ENCODE measurements at places on chromosomes 1 and 21. TPM values are rescaled to one million over a fixed set of nuclear protein-coding genes. Genes with fewer than 3 reads are reported as not detected.

DNA sequence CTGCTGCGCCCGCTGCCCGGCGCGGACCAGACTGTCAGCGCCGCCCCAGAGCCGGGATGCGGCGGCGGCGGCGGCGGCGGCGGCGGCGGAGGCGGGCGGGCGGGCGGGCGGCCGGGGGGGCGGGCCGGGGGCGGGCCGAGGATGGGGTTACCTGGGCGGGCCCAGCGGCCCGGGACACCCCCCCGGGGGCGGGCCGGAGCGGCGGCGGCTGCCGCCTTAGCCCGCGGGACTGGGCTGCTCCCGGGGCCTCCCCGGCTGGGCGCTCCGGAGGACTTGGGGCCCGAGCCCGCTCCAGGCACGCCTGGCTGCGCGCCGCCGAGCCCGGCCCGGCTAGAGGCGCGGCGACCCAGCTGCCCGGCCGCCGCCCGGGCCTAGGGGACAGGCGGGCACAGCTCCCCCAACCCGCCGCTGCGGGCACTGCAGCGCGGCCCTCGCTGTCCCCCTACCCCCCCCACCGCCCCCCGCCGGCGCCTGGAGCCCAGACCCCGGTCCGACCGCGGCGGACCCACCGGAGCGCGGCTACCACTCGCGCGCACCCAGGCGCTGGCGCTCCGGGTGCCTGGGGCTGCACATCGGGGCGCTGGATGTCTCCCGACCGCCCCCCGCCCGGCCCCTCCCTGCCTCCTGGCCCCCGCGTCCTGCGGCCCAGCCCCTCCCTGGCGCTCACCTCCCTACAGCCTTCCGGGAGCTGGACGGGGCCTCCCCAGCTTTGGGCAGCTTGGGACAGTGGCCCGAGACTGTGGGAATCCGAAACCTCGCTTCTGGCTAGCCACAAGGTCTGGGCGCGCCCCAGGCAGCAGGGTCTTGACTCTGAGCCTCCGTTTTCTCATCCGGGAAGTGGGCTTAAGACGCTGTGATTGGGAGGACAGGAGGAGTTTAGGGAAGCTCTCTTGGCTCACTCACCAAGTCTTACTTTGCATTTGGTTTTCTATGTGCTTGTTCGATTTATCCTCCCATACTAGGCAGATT lies at the start of gene WNT4:
WNT4 (minus strand) TSS at position 33 of the 969 bp plus-strand sequence. CDS start 175 bp downstream, outside the sequence.
- peak; percentile 74 for DNase-seq

DNA sequence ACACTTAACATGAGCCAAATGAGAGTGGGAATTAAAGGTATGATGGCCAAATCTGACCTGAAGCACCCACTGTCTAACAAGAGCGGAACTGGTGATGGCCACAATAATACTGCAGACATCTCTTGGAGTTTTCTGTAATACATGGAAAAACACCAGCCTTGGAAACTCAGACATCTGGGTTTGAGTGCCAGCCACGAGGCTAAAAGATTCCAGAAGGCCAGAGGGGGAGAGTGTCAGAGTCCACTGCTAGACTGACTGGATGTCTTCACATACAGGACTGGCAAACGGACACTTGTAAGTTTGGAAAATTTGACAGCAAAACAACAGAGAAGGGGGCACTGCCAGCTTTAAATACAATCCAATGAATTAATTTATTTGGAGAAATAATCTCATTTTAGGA lies 175.1 kb downstream of the ADSS2 start:
- no peak for DNase-seq

CELA3A gene
- not detected for polyA plus RNA-seq

GRCh38 chr1:221725735-221726672 lies 15.9 kb downstream of the DUSP10 start:
- DNase-seq: no peak

RHEX gene
- polyA plus RNA-seq: not detected

- DNase-seq: peak; percentile 80
Measured at GRCh38 chr1:201888282-201889089, at the start of gene SHISA4. Gene SHISA4 (plus strand): TSS chr1:201888898. CDS start chr1:201888995, 97 bp downstream.

DNA sequence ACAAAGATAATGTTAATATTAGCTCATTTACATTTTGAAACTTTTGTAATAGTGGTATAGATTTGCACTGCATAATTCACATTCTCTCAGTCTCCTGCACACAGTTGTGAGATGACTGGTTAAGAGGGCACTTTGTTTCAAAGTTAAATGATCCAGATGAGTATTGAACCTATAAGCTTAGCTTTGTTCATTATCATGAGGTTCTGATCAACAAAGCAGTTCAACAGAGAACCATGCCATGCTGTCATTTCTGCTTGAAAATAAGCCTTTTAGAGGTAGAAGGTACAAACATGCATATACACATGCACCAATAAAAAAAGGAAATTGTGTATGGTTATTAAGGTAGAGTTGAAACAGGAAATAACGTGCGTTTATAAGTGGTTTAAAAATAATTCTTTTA lies 4.8 kb downstream of the RAP1A start:
- no peak for DNase-seq

SEMA4A gene
- polyA plus RNA-seq: 6.6 TPM

RHCE gene
- polyA plus RNA-seq: 2.3 TPM

GRCh38 chr1:107649023-107649422 lies 316.0 kb downstream of the VAV3 start:
- no peak for DNase-seq

DNA sequence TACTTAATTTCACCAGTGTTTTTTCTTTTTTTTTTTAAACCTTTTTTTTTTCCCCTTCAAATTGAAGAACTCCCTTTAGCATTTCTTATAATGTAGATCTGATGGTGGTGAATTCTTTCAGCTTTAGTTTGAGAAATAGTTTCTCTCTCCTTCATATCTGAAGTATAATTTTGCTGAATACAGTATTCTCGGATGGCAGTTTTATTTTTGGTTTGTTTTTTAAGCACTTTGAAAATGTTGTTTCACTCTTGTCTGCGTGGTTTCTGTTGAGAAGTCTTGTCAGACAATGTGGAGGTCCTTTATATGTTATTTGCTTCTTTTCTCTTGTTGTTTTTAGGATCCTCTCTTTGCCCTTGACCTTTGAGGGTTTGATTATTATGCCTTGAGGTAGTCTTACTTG lies 135.1 kb downstream of the RPS6KC1 start:
- DNase-seq: no peak

GRCh38 chr1:7319196-7319595 lies 451.9 kb upstream of the VAMP3 start:
- no peak for DNase-seq

- no peak for DNase-seq
Measured at GRCh38 chr1:67138813-67139499, 4.2 kb upstream of the C1orf141 start.

- no peak for DNase-seq
Measured at GRCh38 chr1:208154679-208155642, 89.2 kb downstream of the PLXNA2 start.

DNA sequence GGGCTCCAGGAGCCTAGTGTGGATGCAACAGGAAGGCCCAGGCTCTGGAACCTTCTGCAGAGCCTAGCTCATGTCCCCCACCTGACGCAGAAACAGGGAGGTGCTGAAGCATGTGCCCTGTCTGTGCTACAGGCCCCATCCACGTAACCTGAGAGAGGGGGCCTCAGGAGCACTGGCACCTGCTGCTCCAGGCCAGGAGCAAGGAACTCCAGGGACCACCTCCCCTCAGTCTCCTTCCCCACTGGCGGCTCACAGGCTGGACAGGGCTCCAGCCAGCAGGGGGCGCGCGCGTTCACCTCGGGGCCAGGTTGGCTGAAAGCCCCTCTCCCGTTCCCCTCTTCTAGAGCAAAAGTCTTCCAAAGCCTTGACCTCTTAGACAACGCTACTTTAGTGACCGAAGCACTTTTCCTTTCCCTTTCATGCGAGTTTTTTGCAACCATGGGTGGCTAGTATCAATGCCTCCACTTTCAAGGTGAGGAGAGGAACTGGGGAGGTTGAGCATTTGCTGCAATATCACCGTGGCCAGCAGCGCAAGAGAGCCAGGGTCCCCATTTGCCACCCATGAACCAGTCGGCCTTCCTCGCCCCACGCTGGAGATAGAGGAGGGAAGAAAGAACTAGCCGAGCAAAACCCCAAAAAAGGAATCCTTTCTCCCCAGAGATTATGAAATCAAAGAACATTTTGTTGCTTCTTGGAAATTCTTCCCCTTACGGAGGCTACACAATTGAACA lies 52.4 kb upstream of the GPR157 start:
- DNase-seq: peak; percentile 55

- no peak for DNase-seq
Measured at GRCh38 chr1:193592317-193592716, 405.9 kb upstream of the B3GALT2 start.

GRCh38 chr1:206445911-206446356 lies 24.3 kb upstream of the IKBKE start:
- peak; percentile 79 for DNase-seq

DNA sequence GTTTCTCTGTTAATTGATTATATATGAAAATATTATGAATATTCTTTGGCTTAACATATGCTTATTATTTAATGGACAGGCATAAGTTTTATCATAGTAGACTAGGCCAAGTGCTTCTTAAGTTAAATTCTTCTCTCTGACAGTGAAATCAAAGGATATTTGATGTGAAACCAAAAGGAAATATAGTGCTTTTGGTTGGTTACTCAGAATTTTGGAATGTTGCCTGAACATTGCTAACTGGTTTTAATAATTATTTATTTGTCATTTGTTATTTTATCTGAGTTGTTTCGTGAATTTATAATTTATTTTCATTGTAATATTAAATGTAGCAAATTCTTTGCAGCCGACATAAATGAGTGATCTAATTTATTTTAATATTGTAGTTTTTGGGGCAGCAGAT lies 18.3 kb downstream of the HOOK1 start:
- no peak for DNase-seq

GRCh38 chr1:13228343-13228781 lies 2.4 kb upstream of the PRAMEF18 start:
- no peak for DNase-seq

GRCh38 chr1:178101654-178102053 lies 7.8 kb downstream of the RASAL2 start:
- DNase-seq: no peak

DNA sequence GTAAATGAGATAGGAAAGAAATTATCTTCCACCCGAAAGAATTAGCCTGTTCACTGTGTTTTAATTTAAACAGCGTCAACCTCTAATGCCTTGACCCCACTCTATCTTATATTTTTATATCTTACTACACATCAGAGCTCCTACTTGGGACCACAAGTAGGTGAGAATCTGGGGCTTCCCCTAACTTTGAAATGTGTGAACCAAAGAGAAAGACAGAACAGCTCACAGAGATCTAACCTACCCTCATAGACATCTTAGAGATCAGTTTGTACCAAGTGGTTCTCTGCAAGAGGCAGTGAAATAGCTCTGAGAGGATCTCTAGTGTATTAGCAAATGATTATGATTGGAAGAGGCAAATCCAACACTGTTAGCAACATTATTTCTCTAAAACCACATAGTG lies 31.0 kb upstream of the IFI16 start:
- DNase-seq: no peak

CHRNB2 gene
- 20.1 TPM for polyA plus RNA-seq

DNA sequence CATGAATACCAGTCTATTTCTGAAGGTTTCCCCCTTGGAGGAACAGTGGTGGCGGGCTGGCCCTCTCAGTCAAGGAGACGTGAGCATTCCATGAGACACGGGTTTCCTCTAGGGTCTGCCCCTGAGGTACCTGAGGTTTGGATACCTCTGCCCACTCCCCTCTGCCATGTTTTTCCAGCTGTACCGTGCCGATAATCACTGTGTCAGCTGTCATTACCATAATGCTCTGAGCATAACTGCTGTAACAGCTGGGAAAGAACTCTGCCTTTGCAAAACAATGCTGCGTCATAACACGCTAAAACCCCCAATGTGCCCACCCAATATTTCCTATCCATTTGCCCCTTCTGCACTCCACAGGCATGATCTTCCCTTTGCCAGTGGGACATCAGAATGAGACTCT lies 425.1 kb downstream of the KIF26B start:
- no peak for DNase-seq

GRCh38 chr1:37983546-37983945 lies 6.3 kb downstream of the SF3A3 start:
- no peak for DNase-seq

DNA sequence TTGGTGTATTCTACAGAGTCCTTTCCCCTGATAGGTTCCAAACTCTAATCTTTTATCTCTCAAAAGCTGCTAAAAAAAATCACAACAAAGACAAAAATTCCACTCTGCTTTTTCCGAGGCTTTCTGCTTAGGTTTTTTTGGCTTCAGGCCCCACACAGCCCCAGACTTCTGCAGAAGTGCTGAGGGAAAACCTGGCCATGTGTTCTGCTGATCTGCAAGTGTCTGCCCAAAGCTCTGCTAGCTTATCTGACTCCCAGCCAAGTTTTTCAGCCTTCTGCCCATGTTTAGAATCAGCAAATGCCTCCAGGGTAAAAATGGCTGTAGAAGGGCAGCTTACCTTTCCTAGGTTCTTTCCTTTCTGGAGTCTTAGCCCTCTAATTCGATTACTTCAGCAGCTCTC lies 28.4 kb downstream of the DISP3 start:
- no peak for DNase-seq

HLCS gene
- 21.4 TPM for polyA plus RNA-seq

GRCh38 chr1:113390871-113391648 lies 745 bp downstream of the MAGI3 start:
- DNase-seq: peak; percentile 40

PLA2G2D gene
- not detected for polyA plus RNA-seq

HPCAL4 gene
- 20.0 TPM for polyA plus RNA-seq

DNA sequence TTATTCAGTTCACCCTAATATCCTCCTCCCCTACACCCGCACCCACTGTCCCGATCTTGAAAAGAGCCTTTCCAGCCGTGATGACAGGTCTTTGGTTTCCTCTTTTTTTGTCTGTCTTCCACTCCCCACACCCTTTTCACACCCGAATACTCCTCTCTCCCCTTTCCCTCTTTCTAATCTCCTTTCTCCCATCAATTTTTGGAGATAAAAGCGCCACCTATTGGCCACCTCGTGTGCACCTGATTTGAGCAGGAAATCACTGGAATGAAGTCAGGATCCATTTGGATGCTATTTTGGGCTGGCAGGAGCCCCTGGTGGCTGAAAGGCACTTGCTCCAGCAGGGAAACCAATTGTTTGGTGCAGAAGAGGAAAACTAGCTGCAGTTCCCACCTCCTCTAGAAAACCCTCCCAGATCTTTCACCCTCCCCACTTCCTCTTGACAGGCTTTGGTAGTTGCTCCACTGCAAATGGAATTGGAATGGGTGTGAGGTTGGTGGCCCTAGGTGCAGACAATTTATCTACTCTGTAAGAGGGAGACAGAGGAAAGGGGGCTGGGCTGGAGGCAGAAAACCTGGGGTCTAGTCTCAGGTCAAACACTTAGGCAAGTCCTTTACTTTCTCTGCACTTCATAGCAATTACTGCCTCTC lies 8.4 kb downstream of the FOXE3 start:
- peak; percentile 79 for DNase-seq

GRCh38 chr1:202323731-202324130 lies 18.0 kb downstream of the UBE2T start:
- DNase-seq: no peak

DNA sequence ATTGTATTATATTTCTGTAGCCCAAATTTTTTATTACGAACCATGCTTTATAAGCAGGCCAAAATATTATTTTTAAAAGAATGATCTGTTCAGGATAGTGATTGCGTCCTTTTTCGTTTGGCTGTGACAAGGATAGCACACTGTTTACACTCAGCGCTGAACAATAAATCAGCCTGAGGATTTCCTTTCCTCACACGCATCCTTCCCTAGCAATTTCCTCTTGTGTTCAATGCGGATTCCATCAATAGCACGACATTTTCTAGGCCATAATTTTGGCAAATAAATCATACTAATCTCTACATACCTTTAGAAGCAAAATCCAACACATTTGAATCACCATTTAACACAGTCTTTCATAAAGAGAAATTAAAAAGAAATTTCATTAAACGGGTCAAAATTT lies 1.6 kb upstream of the VAV3 start:
- DNase-seq: no peak

- DNase-seq: no peak
Measured at GRCh38 chr1:154497026-154497806, 4.8 kb upstream of the TDRD10 start.

- DNase-seq: no peak
Measured at GRCh38 chr1:186658999-186659398, 21.2 kb downstream of the PTGS2 start.
